Stimulated activated CD4-positive, alpha-beta T cell treated with anti-CD3 and anti-CD28 coated beads, Interleukin-12 subunit alpha, Interleukin-12 subunit beta, amount 100 ng/mL, for 48 hours (primary cell): ENCODE measurements at places on chromosomes 11 and 22.

- no peak for DNase-seq
Observed at GRCh38 chr22:46536537-46537224, 739 bp downstream of the CELSR1 start.

- DNase-seq = no peak
Observed at GRCh38 chr11:134248910-134249480, 4.2 kb downstream of the THYN1 start.

GRCh38 chr22:45231293-45231692, 9.4 kb downstream of the KIAA0930 start:
- DNase-seq = no peak

GRCh38 chr11:107710301-107710700, 1.6 kb downstream of the SLN start:
- DNase-seq = no peak

DNA sequence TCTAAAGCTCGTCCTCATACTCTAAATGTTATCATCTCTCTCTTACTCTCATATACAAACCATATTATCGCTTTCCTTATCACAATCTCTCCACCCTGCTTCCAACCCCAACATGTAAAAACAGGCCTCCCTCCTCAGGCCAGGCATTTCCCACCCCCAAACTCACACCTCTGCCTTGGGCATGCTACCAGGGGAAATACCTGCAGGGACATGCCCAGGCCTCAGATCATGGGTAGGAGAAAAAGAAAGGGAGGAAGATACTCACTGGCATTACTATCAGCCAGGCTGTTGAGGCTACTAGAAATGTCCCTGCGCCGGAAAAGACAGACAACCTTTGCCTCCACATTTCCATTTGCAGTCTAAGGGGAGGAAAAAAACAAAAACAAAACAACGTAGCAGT, 1.8 kb downstream of the MTA2 start:
- no peak for DNase-seq

DNA sequence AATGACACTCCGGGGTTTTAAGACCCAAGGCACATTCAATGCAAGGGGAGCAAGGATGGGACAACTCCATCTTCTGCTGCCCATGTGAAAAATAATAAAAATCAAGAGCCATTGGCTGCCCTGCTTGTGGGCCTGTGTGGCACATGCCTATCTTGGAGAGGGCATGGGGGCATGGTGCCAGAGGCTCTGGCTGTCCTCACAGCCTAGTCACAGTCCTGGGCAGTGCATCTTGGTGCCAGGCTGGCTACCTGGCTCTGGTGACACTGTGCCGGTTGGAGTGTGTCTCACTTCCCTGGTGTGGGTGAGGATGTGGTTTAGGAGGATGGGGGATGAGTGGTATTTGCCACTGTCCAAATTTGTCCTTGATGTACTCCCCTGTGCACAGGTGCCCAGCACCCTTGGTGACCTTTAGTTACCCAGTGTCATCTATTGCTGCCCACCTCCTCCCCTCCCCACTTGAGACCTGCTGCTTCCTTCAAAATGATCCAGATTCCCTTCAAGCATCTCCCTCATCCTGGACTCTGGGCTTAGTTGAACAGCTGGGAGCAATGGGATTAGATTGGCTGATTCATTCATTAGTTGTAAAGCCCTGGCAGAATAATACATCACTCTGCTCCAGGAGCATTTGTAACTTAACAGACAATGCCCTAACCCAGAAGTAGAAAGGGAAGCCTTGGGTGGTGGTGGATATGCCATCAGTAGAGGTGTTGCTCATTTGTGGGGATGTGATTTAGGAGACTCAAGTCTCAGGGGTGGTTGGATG, 4.6 kb downstream of the TMEM86A start:
- DNase-seq = no peak

GRCh38 chr11:131675121-131675888, 304.9 kb downstream of the NTM start:
- DNase-seq = no peak

DNA sequence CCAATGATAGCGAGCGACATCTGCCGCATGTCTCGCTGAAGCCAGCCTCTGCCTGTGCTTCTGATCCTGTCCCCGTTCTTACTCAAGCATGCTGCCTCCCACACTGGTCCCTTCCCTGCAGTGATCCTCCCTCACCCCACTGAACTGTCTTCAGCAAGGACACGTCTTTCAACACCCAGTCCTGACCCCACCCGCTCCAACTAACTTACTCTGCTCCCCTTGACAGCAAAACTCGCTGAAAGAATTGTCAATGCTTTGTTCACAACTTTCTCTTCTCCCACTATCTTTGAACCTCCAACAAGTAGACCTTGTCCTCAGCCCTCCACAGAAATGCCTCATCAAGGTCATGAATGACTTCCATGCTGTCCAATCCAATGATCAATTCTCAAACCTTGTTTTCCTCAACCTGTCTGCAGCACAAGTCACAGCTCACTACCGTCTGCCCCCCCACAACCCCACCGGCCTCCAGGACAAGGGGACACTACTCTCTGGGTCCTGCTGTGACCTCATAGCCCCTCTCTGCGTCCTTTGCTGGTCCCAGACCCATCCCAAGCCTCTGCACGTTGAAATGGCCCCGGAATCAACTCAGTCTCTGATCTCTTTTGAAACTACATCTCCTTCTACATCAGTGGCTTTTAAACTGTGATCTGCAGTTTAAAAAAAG, 108.0 kb downstream of the MICAL3 start:
- DNase-seq = no peak

DNA sequence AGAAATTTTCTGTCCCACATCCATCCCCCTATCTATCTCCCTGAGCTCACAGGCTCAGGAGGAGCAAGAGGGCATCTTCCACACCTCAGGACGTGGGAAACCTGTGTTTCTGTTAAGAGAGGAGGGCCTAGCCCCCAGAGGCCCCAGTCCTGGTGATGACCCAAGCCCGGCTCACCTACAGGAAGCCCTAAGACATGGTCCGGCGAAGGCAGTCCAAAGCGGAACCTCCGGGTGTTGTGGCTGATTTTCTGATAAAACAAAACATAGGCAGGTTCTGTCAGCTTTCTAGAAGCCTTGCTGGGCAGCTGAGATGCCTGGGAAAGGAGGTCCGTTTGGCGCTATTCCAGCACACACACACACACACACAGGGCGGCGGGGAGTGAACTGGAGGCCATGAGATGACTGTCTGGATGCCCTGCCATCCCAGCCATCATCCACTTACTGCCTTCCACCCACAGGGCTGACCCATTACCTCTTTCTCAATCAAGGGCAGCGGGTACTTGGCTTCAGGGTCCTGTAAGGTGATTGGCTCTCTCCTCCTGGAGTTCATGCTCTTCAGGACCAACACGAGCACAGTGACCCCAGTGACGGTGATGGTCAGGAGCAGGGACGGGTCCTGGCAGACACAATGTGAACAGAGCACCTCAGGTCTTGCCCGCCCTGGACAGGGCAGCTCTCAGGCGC, 882 bp downstream of the CYB5R2 start:
- no peak for DNase-seq

DNA sequence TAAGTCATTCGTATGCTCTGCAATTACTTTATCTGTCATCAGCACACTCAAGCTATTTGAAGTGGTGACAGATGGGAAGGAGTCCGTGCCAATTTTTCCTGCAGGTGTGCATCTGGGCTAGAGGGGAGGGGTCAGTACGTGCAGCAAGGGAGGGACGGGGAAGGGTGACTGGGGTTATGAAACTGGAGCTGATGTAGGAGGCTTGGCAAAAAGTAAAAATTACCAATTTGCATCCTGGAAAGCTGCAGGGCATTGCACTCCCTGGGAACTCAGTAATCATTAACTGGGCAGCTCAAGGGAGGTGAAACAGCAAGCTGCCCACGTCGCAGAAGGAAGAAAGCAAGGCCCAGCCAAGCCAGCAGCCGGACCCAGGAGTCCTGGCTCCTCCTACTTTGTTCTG, 87.1 kb upstream of the TMEM45B start:
- no peak for DNase-seq

GRCh38 chr11:15453211-15453765, 338.6 kb downstream of the INSC start:
- no peak for DNase-seq

DNA sequence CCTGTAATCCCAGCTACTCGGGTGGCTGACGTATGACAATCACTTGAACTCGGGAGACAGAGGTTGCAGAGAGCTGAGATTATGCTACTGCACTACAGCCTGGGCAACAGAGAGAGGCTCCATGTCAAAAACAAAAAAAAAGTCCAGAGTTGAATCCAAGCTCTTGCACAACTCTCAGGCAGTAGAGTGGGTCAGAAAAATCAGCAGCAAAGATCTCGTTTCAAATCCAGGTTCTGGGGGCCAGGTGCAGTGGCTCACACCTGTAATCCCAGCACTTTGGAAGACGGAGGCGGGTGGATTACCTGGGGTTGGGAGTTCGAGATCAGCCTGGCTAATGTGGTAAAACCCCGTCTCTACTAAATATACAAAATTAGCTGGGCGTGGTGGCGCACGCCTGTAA, 24.9 kb downstream of the CLPB start:
- DNase-seq = no peak

- DNase-seq = no peak
Observed at GRCh38 chr11:134333946-134334345, 2.2 kb downstream of the GLB1L2 start.

DNA sequence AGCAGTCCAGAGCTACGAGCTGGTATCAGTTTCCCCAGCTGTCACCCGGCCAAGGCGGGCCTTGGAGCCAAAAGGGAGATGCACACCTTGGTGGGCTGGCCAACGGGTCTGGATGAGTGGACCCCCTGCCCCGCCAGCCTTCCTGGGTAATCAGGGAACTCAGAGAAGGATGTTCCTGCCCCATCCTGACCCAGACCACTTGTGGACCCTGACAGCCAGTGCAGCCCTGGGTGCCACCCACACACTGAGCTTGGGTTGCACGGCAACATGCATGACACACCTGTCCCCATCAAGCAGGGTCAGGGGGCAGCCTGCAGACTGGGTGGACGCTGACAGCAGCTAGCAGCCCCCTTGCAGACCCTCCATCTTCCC, 8.6 kb downstream of the SLC25A1 start:
- no peak for DNase-seq
